ENCODE measurements at places on chromosomes 1 and 21. TPM values are rescaled to one million over a fixed set of nuclear protein-coding genes. Genes with fewer than 3 reads are reported as not detected.

Gene PGLYRP4
- total RNA-seq: not detected

Gene KCNA2
- total RNA-seq: under 0.01 TPM

Gene SEC16B
- total RNA-seq: 1.6 TPM

Gene KRTAP13-2
- total RNA-seq: not detected

Gene COL8A2
- total RNA-seq: 4.7 TPM
